ENCODE measurements at places on chromosomes 12 and 14. TPM values are rescaled to one million over a fixed set of nuclear protein-coding genes. Genes with fewer than 3 reads are reported as not detected.

DNA sequence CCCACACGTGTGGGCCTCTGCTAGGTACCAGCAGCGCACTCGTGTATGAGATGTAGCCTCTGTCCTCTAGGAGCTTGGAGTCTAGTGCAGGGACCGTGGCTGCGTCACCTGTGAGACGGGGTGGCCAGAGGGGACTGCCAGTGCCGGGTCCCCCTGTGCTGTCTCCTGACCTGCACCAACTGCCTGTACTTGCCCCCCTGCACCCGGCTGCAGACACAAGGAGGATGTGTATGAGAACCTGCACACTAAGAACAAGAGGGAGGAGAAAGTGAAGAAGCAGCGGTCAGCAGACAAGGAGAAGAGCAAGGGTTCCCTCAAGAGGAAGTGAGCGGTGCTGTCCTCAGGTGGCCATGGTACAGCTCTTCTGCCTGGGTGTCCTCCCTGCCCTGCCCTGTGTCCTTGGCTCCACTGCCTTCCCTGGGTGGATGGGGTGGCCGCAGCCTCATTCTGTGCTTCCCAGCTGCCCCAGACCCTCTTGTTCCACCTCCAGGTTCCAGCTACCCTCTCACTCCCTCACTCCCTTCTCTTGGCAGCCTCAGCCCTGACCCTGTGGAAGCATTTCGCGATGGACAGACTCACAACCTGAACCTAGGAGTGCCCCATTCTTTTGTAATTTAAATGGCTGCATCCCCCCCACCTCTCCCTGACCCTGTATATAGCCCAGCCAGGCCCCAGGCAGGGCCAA is 9.6 kb downstream of the PTPN6 start:
- peaks cover 11% of the 10 kb centered on the region for H3K36me3 ChIP-seq
- no peak overlapping the region for H3K27ac ChIP-seq
- H3K27me3 ChIP-seq: no peaks in the 10 kb centered on the region
- H3K4me1 ChIP-seq: peaks cover 5% of the 10 kb centered on the region

Gene KRT3
- not detected for total RNA-seq

DNA sequence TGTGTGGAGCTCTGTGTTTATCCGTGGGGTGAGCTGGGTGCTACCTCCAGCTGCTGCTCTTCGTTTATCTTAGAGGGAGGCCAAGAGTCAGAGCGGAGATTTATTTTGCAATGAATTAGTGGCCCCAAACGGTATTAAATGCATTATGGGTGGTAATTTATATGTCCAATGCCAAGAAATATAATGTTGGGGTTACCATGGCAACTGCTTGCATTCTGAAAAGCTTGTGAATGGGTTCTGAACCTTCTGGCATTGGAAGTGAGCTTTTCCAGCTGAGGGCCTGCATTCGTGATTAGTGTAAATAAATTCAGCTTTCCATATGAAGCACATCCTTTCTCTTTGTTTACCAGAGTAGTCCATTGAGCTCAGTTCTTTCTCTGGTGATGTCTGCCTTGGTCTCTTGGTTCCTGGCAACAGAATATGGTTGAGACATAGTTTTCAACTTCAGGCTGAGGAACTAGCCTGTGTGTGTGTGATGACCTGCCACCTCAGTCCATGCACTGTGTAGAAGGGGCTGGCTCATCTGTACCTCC is 51.8 kb downstream of the TRAF3 start:
- H3K27me3 ChIP-seq: no peaks in the 10 kb centered on the region
- peak; percentile 92 for DNase-seq
- H3K36me3 ChIP-seq: 0 out of 2 replicates have a peak, but pooled peaks cover 4% of the 10 kb centered on the region
- peaks cover 23% of the 10 kb centered on the region for H3K4me1 ChIP-seq

DNA sequence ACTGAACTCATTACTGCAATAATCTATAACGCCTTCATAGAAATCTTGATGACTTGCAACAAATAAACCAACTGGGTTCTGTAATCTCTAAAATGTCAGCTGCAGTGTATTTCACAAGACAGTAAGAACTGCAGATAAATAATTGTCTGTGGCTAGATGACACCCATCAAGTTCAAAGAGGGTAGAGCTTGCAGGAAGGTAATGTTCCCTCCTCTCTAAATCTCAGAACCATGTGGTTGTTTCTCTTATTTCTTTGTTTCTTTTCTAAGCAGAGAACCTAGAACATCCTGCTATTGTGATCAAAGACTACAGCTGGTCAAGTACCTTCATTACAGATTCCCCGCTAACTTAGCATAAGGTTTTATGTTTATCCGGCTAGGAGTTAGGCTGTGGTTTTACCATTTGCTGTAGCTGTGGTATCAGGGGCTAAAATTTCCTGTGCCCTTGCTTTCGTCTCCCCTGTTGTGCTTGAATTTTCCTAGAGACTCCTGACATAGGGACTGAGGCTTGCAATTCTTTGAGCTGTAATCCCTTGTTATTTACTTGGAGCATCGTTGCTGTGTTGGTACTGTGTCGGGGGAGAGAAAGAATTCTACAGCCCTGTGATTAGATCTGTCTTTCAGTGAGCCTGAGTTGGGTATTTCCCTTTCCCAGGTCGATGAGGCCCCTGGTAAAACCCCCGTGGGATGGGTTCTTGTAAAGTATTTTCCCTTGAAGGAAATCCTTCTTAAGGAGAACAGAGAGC is 253.1 kb upstream of the BTG1 start:
- DNase-seq: no peak
- H3K27me3 ChIP-seq: peaks cover 8% of the 10 kb centered on the region
- H3K4me1 ChIP-seq: no peaks in the 10 kb centered on the region
- no peak overlapping the region for H3K27ac ChIP-seq
- no peak overlapping the region for H3K4me3 ChIP-seq

DNA sequence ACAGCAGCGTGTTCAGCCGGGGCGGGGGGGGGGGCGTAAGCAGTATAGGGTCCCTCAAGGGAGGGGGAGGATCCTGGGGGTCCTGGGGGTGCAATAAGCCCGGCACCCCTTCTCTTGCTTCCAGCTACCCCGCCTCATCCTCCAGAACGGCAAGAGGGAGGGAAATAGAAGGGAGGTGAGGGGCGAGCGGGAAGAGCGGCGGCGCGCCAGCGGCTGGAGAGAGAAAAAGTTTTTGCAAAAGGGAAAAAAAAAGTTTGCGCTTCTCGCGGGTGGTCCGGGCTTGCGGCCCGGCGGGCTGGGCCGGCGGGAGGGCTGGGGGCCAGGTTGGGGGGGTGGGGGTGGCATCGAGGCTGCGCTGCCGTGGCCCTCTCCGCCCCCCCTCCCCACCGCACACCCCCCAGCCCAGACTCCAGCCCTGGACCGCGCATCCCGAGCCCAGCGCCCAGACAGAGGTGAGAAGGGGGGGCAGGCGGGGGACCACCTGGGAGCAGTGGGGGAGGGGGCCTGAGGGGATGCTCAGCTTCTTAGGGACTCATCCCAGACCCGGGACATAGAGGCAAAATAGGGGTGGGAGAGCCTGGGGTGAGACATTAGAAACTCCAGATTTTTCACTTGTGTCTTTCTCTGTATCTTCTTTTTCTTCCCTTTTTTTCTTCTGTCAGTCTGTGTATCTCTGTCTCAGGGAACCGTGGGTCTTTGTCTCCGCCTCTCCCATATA is at the start of gene GLI1:
Gene GLI1 (plus strand): TSS at position 36 of the 718 bp plus-strand sequence. CDS start 3,907 bp downstream, outside the sequence.
- peaks cover 20% of the 10 kb centered on the region for H3K4me1 ChIP-seq
- H3K4me3 ChIP-seq: peak within 1 kb of the TSS; percentile 58
- peak; percentile 28 for DNase-seq
- no peaks in the 10 kb centered on the region for H3K36me3 ChIP-seq
- no peaks in the 10 kb centered on the region for H3K27me3 ChIP-seq

GRCh38 chr12:122884091-122884826 is 11.7 kb downstream of the VPS37B start:
- DNase-seq: peak; percentile 17
- H3K27me3 ChIP-seq: no peaks in the 10 kb centered on the region
- no peak overlapping the region for H3K4me3 ChIP-seq
- no peak overlapping the region for H3K27ac ChIP-seq

DNA sequence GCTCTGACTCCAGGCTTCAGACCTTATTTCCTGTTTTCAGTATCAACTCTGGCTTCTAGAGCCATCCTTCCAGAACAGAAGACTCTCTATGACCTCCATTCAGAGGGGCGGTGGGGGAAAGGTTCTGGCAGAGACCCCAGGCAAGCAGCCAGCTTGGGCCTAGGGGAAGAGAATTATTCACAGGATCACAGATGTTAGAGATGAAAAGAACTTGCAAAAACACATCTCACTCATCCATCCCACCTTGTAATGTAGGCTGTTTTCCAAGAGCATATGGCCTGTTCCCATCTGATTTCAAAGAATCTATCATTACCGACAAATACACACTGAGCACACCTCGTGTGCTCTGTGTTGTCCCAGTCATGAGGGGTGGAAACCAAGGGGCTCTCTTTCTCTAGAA is 131.9 kb downstream of the GRIN2B start:
- no peaks in the 10 kb centered on the region for H3K36me3 ChIP-seq
- H3K4me3 ChIP-seq: no peak overlapping the region
- H3K27me3 ChIP-seq: no peaks in the 10 kb centered on the region
- H3K4me1 ChIP-seq: no peaks in the 10 kb centered on the region
- DNase-seq: no peak
- no peak overlapping the region for H3K27ac ChIP-seq

GRCh38 chr12:12779529-12779928 is 5.9 kb upstream of the APOLD1 start:
- H3K27me3 ChIP-seq: no peaks in the 10 kb centered on the region
- DNase-seq: peak; percentile 96
- H3K4me1 ChIP-seq: peaks cover 9% of the 10 kb centered on the region
- no peak overlapping the region for H3K27ac ChIP-seq
- no peaks in the 10 kb centered on the region for H3K36me3 ChIP-seq

GRCh38 chr14:75158843-75159614 is 17.4 kb downstream of the TMED10 start:
- H3K36me3 ChIP-seq: no peaks in the 10 kb centered on the region
- H3K4me3 ChIP-seq: no peak overlapping the region
- H3K27ac ChIP-seq: no peak overlapping the region
- no peaks in the 10 kb centered on the region for H3K27me3 ChIP-seq

Gene ITGA7
- 3.9 TPM for total RNA-seq

- DNase-seq: no peak
- H3K36me3 ChIP-seq: no peaks in the 10 kb centered on the region
- H3K4me1 ChIP-seq: no peaks in the 10 kb centered on the region
- H3K27me3 ChIP-seq: no peaks in the 10 kb centered on the region
These were observed 350.7 kb upstream of the SEL1L start for GRCh38 chr14:81884382-81884781.

Gene C14orf39
- 0.36 TPM for total RNA-seq

DNA sequence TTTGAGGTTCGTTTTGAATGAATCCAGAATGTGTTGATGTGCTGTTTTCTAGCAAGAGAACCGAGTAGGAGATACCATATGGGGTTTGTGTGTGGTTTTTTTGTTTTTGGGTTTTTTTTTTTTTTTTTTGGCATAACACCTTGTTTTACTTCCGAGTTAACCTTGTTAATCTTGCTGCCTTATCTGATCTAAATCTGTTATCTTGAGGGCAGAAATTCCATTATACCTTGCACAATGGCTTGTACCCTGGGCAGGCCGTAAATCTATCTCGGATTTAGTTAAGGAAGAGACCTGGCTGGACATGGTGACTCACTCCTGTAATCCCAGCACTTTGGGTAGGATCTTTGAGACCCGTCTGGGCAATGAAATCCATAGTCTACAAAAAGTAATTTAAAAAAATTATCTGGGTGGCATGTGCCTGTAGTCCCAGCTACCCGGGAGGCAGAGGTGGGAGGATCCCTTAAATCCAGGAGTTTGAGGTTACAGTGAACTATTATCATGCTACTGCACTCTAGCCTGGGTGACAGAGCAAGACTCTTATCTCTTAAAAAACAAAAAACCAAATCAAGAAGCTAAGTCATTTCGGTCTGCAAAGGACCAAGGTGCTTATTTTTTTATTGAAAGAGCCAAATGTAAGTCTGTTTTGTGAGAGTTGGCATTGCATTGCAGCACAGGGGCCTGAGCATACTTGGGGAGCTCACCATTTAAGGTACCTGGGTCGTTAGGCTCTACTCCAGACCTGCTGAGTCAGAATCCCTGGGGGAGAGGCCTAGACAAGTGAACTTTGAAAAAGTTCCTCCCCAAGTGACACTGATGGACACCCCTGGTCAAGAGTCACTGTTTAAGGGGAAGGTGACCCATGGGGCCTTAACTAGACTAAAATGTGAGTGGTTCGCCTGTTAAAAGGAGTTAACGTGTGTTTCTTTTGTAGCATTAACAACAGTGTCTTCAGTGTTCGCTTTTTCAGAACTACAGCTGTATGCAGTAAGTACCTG is 6.7 kb downstream of the DLST start:
- peak overlapping the region; percentile 9 for H3K27ac ChIP-seq
- H3K4me1 ChIP-seq: peaks cover 28% of the 10 kb centered on the region
- no peaks in the 10 kb centered on the region for H3K27me3 ChIP-seq
- DNase-seq: no peak

Gene TNS2
- 10.6 TPM for total RNA-seq

- H3K4me3 ChIP-seq: 0 out of 2 replicates have a peak overlapping the region, but pooled peaks have one; percentile 53
- no peak for DNase-seq
- H3K36me3 ChIP-seq: peaks cover 25% of the 10 kb centered on the region
- peaks cover 24% of the 10 kb centered on the region for H3K4me1 ChIP-seq
- no peaks in the 10 kb centered on the region for H3K27me3 ChIP-seq
These were observed 10.2 kb upstream of the ITGB7 start for GRCh38 chr12:53217051-53217930.

DNA sequence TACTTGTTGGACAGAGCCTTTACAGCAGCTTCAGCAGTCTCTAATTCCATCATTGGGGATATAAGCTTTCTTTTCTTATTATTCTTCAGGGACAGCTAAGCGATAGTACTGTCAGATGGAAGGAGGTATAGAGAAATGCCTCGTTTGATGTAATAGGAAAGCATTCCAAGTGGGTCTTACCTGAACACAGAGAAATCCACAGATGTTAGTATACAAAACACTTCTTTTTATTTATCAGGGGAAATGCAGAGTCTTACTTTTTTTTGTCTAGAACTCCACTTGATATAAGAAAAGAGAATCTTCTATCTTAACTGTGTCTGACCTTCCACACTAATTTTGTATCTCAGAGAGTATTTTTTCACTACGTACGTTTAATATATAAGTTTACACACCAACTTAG is 1.9 kb downstream of the SYT1 start:
- no peak for DNase-seq
- H3K36me3 ChIP-seq: no peaks in the 10 kb centered on the region
- H3K27ac ChIP-seq: no peak overlapping the region
- no peaks in the 10 kb centered on the region for H3K4me1 ChIP-seq

DNA sequence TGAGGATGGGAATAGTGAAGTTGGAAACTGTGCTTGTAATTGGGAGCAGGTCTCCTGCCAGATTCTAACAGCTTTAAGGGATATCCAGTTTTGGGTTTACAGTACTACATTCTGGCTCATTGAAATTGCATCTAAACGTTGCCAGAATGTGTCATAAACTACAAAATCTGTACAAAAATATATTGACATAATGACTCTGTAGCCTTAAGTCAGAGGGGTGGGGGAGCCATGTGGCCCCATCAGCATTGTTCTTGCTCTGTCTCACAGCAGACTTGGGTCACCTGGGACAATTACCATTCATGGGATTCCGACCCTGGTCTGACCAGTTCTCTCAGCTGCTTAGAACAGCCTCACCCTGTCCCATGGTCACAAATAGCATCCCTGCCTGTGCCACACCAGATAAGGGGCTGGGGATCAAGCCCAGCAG is 43.3 kb upstream of the MED13L start:
- H3K27ac ChIP-seq: no peak overlapping the region
- no peak overlapping the region for H3K4me3 ChIP-seq
- H3K4me1 ChIP-seq: peaks cover 19% of the 10 kb centered on the region
- H3K36me3 ChIP-seq: no peaks in the 10 kb centered on the region
- no peaks in the 10 kb centered on the region for H3K27me3 ChIP-seq

GRCh38 chr12:50625029-50625925 is 120.5 kb downstream of the DIP2B start:
- no peaks in the 10 kb centered on the region for H3K27me3 ChIP-seq
- no peak overlapping the region for H3K27ac ChIP-seq
- no peak for DNase-seq
- H3K4me3 ChIP-seq: no peak overlapping the region
- H3K4me1 ChIP-seq: peaks cover 15% of the 10 kb centered on the region
